ENCODE measurements at places on chromosomes 12 and 14. TPM values are rescaled to one million over a fixed set of nuclear protein-coding genes. Genes with fewer than 3 reads are reported as not detected.

GRCh38 chr14:96281486-96281885 lies 25.5 kb downstream of the BDKRB1 start:
- no peak overlapping the region for H3K27ac ChIP-seq
- H3K36me3 ChIP-seq: peaks cover 27% of the 10 kb centered on the region
- no peaks in the 10 kb centered on the region for H3K4me1 ChIP-seq
- DNase-seq: no peak

DNA sequence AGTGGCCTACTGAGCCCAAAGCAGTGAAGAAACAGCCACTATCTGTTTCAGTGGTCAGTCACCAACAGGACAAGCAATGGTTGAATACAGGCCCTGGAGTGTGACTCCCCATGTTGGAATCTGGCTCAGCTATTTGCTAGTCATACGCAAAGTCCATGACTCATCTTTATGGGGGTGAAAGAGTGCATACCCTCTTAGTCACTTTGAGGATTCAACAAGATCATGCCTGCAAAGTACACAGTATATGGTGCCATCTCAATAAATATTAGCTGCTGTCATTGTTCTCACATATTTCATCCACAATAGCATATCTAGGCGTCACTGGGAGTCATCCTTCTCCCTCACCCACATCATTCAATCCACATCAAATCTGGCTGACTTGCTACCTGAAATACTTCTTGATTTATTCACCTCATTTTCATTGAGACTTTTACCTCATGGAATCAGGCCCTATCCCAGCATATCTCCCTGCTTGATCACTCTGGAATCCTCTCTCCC lies 26.4 kb upstream of the STAB2 start:
- H3K27ac ChIP-seq: no peak overlapping the region
- no peak overlapping the region for H3K4me3 ChIP-seq
- H3K4me1 ChIP-seq: no peaks in the 10 kb centered on the region
- no peak for DNase-seq

- no peak for DNase-seq
- H3K27ac ChIP-seq: no peak overlapping the region
- no peaks in the 10 kb centered on the region for H3K27me3 ChIP-seq
- no peaks in the 10 kb centered on the region for H3K4me1 ChIP-seq
These were observed 147.8 kb upstream of the TMCC3 start for GRCh38 chr12:94798113-94798512.

- H3K27me3 ChIP-seq: no peaks in the 10 kb centered on the region
- no peak overlapping the region for H3K4me3 ChIP-seq
- DNase-seq: no peak
- H3K27ac ChIP-seq: no peak overlapping the region
- no peaks in the 10 kb centered on the region for H3K36me3 ChIP-seq
These were observed 1047.6 kb downstream of the AACS start for GRCh38 chr12:126112849-126113248.

DNA sequence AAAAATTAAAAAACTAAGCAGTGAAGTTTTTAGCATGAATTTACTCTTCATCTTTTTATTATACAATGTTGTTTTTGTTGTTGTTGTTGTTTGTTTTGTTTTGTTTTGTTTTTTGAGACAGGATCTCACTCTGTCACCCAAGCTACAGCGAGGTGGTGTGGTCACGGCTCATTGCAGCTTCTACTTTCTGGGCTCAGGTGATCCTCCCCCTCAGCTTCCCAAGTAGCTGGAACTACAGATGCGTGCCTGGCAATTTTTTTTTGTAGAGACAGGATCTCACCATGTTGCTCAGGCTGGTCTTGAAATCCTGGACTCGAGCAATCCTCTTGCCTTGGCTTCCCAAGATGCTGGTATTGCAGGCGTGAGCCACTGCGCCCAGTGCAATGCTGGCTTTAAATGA lies 11.3 kb downstream of the PPFIBP1 start:
- peaks cover 19% of the 10 kb centered on the region for H3K4me1 ChIP-seq
- H3K27me3 ChIP-seq: no peaks in the 10 kb centered on the region
- no peaks in the 10 kb centered on the region for H3K36me3 ChIP-seq
- DNase-seq: no peak

DNA sequence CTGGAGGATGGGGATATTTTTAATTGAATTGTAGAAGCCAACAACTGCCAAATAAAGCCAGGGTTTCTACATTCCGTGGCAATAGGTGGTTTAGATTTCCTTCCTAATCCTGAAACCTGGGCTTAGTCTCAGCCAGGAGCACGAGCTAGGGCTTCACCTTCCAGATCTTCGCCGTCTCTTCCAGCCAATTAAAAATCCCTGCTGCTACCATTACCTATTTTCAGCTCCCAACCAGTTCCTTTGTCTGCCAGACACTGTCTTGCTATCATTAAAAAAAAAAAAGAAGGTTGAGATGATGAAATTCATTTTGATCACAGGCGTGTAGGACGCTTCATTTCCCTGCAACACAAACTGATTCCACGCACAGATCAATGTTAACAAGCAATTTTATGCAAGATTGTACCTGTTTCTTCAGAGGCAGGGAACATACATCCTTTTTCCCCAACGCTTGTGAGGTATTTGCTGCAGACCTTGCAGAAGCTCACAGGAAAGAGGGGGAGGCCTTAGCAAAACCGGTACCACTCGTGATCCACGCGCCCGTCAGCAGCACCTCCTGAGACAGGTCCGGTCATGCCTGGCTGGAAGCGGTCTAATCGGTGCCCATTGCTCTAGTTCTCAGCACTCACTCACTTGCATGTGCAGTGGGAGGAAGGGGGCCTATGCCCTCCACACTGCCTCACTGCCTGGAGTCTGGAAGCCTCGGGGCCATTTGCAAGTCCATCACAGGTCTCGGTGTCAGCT lies 65.1 kb downstream of the SLC6A12 start:
- no peaks in the 10 kb centered on the region for H3K36me3 ChIP-seq
- no peaks in the 10 kb centered on the region for H3K4me1 ChIP-seq
- no peak overlapping the region for H3K4me3 ChIP-seq
- H3K27me3 ChIP-seq: no peaks in the 10 kb centered on the region
- no peak for DNase-seq

The GPR132 gene
- total RNA-seq: 6.7 TPM

DNA sequence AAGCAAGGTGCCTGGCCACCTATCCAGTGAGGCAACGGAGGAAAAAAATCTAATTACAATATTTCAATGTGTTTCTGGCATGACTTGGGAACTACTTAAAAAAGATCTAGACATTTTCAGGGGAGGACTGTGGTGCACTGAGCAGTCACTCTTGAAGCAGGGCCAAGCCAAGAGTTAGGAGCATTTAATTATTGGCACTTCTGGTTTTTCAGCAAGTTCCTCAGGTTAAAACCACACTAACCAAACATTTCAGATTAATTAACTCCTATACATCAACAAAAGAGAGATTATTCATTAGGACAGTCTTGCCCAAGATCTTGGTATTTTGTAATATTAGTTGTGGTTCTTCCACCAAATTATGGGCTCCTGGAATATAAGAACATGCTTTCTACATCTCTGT lies 25.6 kb downstream of the PRKAB1 start:
- no peak for DNase-seq
- no peak overlapping the region for H3K4me3 ChIP-seq
- H3K27me3 ChIP-seq: no peaks in the 10 kb centered on the region

The RAD9B gene
- 1.8 TPM for total RNA-seq

DNA sequence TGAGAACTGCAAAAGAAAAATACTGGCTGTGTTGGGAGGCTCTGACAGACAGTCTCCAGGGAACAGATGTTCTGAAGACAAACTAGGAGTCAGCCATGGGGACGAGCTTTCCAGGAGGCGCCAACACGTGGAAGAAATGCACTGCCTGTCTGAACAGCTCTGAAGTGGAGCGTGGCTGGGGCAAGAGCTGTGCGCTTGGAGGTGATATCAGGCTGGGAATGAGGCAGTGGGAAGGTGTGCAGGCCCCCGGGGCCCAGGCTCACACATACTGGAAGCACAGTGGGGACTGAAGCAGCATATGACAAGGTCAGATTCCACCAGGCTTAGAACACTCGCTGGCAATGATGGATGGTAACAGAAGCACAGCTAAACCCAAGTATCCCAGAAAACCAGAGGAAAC lies 17.5 kb downstream of the APPL2 start:
- H3K27me3 ChIP-seq: no peaks in the 10 kb centered on the region
- H3K4me3 ChIP-seq: no peak overlapping the region
- H3K36me3 ChIP-seq: peaks cover 36% of the 10 kb centered on the region
- peaks cover 26% of the 10 kb centered on the region for H3K4me1 ChIP-seq
- H3K27ac ChIP-seq: peak overlapping the region; percentile 33
